NCI-H1417 treated with DMSO at 0.1 percent for 48 hours (cell line): ENCODE measurements at places on chromosomes 7 and 10.

DNA sequence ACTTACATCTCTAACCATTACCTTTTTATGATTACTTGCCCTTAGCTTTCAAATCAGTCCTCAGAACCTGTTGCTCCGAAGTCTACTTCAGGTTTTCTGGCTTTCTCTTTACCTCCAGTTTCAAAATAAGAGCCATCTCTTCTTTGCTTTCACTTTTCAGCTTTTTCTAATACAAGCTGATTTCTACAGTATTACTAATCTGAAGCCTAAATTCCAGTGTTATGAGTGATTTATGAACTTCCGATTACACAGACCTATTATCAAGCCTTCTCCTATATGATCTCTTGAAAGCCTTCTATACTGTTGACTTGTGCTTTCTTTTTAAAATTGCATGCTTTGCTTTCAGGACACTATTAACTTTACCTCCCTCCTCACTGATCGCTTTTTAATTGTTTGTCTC is 1307.8 kb upstream of the CELF2 start:
- DNase-seq, result no peak

DNA sequence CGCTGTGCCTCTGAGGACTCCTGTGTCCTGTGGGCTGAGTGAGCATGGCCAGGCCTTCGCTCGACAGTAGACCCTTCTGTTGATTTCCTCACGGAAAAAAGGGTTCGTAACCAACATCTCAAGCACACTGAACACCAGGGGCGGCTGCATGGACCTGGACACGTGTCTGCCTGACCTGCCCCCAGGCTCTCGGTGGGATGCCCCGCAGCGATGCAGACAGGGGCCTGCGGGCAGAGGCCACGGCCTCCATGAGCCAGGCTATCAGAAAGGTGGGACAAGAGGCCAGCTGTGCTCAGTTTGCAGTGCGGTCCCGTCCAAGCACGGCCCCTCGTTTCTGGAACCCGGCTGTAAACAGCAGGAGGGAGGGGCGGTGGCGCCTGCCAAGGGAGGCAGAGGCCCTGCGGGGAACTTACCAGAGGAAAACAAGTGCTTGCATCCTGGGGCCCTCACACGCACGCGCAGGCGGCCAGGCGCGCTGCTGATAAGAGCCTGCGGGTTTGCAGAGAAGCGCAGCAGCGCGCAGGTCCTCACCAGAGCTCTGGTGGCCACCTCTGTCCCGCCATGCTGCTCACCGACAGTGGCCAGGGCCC is 10.6 kb downstream of the GPR146 start:
- DNase-seq, result no peak

- no peak for DNase-seq
Observed at GRCh38 chr7:46682836-46683624, 762.0 kb upstream of the IGFBP3 start.

- no peak for DNase-seq
Observed at GRCh38 chr10:78802866-78803265, 265.9 kb upstream of the ZMIZ1 start.

GRCh38 chr7:107967420-107967819 is 35.5 kb downstream of the LAMB1 start:
- no peak for DNase-seq

DNA sequence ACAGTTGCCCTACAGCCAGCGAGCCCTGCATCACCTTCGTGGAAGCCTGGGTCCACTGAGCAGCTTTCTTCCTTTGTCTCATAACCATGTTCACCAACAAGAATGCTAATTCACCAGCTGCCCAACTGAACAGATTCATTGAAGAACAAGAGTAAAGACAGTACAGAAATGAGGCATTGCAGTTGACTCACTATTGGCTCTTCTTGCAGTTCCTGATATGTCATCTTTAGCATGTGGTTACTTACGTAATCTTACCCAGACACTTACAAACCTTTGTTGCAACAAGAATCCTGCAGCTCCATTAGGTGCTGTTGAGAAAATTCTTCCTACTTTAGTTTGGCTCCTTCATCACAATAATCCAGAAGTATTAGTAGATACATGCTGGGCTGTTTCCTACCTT is 174.0 kb upstream of the TPK1 start:
- no peak for DNase-seq

DNA sequence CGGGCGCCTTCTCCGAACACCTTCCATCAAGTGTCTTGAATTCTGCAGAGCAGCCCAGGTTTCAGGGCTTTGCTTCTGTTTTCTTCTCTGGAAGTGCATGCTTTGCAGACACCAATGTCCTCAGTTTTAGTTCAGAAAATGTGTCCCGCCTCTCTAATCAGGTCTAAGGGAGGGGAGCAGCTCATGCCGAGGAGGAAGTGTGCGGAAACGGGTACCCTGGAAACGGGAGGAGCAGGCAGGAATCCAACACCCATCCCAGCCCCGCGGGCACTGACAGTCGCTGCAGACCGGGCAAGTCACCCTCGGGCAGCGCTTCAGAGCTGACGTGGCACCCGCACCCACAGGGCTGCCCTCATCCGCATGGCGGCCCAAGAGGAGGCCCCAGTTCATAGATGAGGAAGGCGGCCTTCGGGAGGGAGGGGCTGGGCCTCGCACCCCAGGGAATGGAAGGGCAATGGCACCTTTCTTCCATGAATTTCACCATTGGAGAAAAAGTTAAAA is 338.7 kb downstream of the DNAJB6 start:
- no peak for DNase-seq

- DNase-seq, result no peak
Observed at GRCh38 chr10:68618234-68618633, 58.1 kb downstream of the TET1 start.

DNA sequence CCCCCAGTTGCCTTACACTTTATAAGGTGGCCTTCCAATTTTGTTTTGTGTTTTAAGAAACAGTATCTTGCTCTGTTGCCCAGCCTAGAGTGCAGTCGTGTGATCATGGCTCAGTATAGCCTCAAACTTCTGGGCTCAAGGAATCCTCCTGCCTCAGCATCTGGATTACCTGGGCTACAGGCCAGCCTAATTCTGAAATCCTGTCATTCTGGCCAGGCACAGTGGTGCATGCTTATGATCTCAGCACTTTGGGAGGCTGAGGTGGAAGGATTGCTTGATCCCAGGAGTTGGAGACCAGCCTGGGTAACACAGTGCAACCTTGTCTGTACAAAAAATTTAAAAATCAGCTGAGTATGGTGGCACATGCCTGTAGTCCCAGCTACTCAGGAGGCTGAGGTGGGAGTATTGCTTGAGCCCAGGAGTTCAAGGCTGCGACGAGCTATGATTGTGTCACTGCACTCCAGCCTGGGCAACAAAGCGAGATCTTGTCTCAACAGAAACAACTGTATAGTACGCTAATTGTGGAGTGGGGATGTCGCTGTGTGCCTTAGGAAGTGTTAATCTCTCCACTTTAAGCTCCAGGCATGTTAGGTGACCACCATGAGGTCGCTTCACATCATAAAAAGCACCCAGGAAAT is 24.7 kb upstream of the RBM33 start:
- no peak for DNase-seq
